ENCODE measurements at places on chromosomes 16 and 17.

GRCh38 chr16:30485818-30486436 lies 13.4 kb downstream of the ITGAL start:
- no peak for DNase-seq

GRCh38 chr16:2180962-2181923 lies 15.2 kb downstream of the CASKIN1 start:
- no peak for DNase-seq

- DNase-seq: no peak
Observed at GRCh38 chr17:6666077-6666521, 14.5 kb downstream of the C17orf100 start.

DNA sequence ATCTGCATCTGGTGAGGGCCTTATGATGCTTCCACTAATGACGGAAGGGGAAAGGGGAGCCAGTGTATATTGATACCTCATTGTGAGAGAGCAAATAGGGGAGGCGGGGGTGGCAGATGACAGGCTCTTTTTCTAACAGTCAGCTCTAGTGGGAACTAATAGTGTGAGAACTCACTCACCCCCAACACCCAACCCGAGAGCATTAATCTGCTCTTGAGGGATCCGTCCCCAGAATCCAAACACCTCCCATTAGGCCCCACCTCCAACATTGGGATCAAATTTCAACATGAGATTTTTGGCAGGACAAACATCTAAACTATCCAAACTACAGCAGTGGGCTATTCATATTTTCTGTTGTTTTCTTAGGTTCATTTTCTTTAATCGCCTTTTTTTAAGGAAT lies 54.4 kb downstream of the BPTF start:
- DNase-seq: no peak

- no peak for DNase-seq
Observed at GRCh38 chr16:19119564-19119963, 5.8 kb downstream of the ITPRIPL2 start.

DNA sequence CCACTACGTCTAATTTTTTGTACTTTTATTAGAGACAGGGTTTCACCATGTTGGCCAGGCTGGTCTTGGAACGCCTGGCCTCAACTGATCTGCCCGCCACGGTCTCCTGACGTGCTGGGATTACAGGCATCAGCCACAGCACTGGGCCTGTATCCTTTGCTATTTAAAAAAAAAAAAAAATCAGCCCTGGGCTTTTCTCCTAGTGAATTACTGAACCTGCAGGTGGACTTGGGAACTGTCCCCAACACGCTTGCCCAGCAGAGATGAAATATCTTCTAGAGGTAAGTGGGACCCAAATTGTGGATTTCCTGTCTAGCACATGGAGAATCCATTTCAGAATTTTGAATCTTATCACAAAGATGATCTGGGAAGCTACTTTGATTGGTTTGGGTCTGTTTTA lies 14.8 kb downstream of the CNOT1 start:
- DNase-seq: no peak

- DNase-seq: no peak
Observed at GRCh38 chr17:68357886-68358285, 66.6 kb downstream of the ARSG start.

DNA sequence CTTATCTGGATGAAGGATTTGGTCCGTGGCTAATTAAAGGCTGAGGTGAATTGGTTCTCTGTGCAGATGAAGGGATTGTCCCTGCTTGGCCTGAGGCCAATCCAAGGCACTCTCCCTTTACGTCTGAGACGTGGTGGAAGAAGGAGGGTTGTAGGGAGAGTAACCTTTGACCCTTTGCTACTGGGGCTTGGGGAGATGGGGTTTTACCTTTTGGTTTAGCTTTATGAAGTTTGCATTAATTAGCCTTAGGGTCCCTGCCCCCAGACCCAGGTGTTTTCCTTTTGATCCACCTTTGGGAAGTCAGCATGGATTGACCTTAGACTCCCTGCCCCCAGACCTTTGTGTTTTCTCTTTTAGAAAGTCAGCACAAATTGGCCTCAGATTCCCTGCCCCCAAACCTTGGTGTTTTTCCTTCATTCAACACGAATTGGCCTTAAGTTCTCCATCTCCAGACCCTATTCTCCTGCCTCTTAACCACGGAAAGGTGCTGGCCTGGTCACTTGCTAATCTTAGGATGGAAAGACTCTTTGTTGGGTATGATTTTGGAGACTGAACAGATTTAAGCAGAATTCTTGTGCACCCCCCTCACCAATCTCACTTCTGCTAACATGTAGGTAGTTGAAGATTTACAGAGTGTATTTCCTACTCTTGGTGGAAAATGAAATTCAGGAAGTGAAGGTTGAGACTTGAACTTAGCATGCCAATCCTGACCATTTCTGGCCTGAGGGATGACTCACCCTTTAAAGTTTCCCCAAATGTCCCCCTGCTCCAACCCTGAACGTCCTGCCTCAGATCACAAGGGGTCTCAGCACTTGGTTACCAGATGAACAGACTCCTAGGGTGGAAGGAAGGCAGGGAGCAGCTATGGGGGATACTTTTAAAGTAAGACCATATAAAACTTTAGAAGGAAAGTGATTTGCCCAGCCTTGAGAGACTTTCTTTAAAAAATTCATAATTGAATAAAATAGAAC lies 23.1 kb upstream of the MMD start:
- no peak for DNase-seq

- no peak for DNase-seq
Observed at GRCh38 chr16:49348408-49349176, 25.0 kb upstream of the C16orf78 start.

DNA sequence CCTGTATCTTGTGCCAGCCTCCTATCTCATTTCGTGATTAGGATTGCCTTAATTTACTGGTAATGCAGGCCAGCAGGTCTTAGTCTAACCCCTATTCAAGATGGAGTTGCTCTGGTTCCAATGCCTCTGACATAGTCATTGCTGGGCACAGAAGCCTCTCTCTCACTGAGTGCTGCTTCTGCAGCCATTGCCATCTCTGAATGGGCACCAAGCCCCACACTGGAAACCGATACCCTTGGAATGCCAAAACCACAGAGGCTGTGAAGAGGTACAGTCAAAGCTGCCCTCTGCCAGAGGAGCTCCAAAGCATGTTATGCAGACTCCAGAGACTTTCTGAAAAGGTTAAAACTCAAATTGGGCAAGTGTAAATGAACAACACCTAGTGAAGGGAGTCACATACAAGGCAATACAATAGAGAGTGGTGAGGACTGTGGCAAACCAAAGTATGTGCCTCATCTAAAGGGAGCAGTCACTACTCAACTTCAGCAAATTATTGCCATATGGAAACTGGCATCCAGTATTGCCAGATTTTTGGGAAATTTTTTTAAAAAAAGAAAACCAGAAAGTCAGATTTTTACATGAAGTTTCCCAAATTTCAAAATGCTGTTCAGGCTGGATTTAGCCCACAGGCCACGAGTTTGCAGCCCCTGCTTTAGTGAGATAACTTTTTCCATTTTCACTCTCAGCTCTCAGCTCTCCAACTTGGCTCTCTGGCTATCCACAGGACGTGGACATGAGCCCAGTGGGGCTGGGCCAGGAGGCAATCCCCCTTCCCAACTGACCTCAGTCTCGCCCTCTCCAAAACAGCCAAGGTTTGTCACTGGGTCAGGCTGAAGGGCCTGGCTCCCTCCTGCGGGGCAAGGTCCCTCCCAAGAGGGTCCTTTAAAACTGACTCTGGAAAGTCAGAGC lies 2.1 kb upstream of the MMP2 start:
- no peak for DNase-seq

GRCh38 chr16:12690024-12690423 lies 113.7 kb downstream of the CPPED1 start:
- no peak for DNase-seq

GRCh38 chr16:85387171-85387507 lies 226.0 kb upstream of the GSE1 start:
- DNase-seq: no peak

DNA sequence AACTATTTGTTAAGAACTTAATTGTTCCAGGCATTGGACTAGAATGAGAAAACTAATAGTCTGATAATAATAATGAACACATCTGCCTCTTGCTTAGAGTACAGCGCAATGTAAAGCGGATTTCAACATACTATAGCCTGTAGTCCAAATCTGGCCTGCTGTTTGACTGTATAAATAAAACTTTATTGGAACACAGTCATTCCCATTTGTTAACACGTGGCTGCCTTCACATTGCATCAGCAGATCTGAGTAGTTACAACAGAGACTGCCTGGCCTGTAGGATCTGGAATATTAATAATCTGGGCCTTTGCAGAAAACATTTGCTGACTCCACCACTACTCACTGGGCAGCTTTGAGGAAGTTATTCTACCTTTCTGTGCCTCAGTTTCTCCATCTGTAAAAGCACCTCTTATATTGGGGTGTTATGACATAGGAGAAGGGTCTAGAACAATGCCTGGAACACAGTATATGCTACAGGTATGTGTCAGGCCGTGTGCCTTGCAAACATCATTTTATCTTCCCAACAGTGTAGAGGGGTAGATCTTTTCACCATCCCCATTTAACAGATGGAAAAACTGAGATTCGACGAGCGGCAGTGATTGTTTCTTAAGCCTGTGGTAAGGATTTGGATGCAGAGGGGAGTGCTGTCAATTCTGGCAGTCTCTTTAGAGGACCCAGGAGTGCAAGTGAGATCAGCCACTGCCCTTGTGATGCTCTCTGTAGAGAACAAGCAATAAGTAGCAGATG lies 22.2 kb downstream of the PDILT start:
- no peak for DNase-seq

DNA sequence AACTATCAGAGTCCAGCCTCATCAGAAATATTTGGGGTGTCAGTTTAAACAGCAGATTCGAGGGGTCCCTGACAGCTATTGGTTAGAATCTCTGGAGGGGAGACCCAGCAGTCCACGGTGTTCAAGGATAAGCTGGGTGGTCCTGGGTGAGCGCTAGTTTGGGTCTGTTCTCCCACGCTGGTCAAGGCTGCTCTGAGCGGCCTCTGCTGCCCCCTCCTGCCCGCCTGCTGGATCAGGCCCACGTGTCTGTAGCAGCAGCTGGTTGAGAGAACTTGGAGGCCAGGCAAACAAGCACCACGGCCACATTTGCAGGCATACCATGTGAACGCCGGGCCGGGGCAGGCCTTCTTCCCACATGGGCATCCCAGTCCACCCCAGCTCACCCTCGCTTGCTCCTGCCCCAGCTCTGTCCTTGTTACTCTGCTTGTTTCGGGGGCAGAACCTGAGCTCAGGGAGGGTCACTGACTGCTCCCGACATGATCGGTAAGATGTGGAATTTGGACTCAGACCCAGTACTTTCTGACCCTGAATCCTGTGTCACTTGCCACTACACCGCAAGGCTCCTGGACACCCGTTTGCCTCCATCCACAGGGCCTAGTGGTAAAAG lies 7.4 kb downstream of the FOXF1 start:
- no peak for DNase-seq

- DNase-seq: no peak
Observed at GRCh38 chr17:13753154-13753553, 151.4 kb upstream of the HS3ST3A1 start.

- DNase-seq: no peak
Observed at GRCh38 chr17:77318021-77318420, 177.3 kb downstream of the SEC14L1 start.

GRCh38 chr17:78674595-78675315 lies 97.6 kb upstream of the DNAH17 start:
- DNase-seq: no peak

GRCh38 chr16:80806927-80807340 lies 2.5 kb upstream of the CDYL2 start:
- DNase-seq: no peak

DNA sequence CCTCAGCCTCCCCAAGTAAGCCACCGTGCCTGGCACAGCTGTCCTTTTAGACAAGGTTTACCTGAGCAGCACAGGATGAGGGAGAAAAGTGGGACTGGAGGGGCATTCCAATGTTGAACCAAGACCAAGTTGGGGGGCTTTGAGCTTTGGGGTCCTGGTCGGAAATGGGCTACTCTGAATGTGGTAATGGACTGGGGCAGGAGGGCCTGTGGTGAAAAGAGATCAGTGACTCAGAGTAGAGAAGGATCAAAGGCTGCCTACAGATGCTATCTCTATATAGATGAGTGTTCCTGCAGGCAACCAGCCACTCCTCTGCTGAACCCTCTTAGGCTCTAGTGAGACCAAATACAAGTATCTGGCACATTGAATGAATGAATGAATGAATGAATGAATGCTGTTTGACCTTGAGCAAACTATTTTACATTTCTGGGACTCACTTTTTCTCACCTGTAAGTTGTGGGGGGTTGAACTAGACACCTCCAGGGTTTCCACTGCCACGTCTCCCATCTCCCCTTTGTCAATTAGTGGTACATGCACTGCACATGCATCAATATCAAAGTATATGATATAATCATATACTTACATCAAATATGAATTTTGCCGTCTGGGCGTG lies 26.3 kb upstream of the ETV4 start:
- no peak for DNase-seq

DNA sequence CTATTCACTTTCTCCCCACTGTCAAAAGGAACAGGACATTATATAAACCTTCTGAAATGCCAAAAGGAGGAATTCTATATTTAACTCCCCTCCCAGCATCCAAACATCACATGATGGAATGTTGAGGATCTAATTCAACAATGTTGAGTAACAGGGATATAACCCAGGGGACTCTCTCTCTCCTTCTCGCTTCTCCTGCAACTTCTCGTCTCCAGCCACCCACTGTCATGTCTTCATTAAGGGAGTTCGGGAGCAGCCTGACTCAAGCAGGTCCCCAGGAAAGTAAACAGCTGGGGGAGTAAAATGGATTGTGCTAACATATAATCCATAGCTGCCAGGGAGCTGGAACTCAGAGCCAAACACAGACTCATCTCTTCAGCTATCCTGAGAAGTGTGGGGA lies 51.7 kb downstream of the GRIN2A start:
- no peak for DNase-seq

GRCh38 chr16:2091547-2092255 lies 43.9 kb downstream of the TSC2 start:
- no peak for DNase-seq

DNA sequence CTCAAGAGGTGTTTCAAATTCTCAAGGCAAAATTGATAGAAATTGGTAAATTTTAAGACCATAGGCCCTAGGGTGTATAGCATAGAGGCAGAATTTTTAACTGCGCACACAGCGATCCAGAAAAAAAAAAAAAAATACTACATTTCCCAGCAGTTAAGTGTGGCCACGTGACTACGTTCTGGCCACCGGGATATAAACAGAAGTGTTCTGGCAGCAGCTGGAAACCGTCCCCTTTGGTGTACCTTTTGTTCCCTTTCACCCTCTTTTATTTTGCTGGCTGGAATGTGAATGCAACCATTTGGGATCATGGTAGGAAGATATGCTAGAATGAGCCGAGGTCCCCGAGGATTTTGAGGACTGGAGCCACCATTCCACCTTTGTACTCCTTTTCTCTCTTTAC lies 52.7 kb upstream of the AKAP1 start:
- DNase-seq: no peak

- no peak for DNase-seq
Observed at GRCh38 chr16:54076006-54076504, 210.5 kb downstream of the IRX3 start.

DNA sequence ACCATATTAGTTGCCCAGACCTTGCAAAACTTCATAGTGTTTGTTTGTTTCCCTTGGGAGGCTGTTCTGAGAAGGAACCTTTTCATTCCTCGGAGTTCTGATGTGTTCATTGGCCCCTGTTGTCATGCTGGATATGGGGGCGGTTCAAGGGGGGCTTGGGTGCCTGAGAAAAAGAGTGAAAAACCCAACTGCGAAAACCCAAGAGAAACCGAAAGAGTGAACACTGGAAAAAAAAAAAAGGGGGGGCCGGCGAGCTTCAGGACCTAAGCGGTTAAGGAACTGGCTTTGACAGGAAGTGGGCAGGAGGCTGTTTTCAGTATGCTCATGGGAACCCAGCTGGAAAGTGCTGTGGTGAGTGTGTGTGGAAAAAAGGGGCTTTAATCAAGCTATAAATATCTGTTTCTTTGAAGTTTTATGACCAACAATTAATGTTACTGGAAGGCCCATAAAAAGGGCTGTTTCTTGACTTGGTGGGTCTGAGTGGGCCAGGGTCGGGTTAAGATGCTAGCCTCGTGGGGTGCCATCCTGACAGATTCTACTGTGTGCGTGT lies 510.7 kb downstream of the MAF start:
- DNase-seq: no peak

Data from cortex of kidney (tissue), 1 donor.